ENCODE measurements at places on chromosomes 11 and 22.

- no peak for DNase-seq
These were observed 3.3 kb downstream of the PCF11 start for GRCh38 chr11:83159902-83160865.

- no peak for DNase-seq
These were observed 261.1 kb downstream of the BUD13 start for GRCh38 chr11:116511684-116512083.

DNA sequence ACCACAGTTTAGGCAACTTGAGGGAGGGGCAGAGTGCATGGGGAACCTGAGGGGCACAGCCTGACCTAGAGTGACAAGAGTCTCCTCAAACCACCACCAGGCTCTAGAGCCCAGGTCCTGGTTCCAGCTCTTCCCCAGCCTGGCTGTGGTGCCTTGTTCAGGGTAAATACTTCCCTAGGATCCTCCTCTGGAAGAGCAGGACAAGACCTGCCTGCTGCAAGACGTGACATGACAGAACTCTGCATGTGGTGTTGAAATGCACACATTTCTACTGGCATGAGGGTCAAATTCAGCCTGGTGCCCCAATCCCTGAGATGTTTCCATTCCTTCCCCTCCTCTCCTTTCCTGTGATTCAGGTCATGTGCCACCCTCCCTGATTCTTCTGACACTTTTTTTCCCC, 3.3 kb downstream of the SEC14L2 start:
- DNase-seq = no peak

- DNase-seq = no peak
These were observed 367.6 kb downstream of the SOX6 start for GRCh38 chr11:15988693-15989231.

GRCh38 chr11:75589933-75590332, 27.9 kb downstream of the SERPINH1 start:
- DNase-seq = no peak

DNA sequence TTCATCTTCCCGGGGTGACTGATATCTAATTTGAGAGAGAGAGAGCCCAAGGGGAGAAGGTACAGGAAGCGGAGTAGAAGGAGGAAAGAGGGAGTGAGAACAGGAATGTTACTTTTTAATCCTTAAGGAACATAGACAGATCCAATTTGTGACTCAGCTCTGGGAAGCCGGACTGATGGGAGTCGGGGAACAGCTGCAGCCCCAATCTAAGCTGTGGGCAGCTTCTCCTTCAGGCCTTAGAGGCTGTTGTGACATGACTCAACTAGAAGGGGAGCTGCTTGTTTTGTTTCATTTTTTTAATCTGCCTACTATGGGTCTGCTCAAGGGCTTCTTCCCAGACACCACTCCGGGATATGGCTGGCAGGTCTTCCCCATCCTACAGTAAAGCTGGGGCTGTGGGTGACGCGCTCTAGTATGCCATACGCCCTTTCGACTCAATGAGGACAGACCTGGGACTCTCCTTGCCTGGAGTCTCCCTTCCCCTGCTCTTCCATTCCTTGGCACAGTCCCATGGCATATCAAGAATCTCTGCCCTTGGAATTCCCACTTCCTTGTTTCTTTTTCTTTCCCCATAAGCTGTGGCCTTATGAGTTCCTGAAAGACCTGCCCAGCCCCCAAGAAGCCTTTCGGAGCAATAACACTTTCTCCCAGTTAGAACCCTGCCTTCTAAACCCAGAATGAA, 103.3 kb upstream of the AKIP1 start:
- DNase-seq = no peak

GRCh38 chr11:27470826-27471588, 1.6 kb downstream of the LGR4 start:
- DNase-seq = no peak

GRCh38 chr11:69252490-69252837, 41.5 kb upstream of the MYEOV start:
- DNase-seq = no peak

DNA sequence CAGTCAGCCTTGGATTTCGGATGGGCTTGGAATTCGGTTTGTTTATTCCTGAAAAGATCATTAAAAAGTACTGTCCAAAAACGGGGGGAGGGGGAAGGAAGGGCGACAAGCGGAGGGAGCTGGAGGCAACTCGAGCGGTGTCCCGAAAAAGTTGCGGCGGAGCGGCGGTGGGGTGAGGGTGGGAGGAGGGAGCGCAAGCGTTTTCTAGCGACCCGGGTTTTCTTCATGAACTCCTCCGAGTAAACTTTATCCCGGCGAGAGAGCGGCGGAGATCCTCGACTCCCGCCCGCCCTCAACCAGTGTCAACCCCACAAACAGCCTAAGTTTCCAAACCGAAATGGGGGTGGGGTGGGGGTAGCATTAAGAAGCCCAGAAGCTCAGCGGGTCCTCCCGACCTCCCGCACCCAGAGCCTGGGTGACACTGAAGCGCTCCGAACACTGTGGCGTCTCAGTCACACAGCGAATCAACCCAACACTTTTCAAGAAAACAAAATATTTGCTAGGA, 133.0 kb upstream of the C11orf58 start:
- no peak for DNase-seq

DNA sequence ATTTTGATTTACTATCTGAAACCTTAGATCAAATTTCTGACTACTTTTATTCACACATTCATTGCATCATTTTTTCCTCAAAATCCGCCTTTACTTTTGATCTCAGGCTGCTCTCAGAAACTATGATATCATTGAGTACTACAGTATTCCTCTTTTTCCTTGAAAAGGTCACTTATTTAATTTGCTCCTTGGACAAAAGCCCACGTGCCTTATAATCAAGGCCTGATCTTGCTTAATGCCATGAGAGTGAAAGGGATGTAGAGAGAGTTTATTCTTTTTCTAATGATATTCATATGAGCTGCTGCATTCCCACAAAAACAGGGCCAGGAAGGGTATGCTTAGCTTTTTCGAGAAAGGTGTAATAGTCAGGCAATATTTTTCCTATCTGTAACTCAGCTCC, 327.0 kb downstream of the ETS1 start:
- no peak for DNase-seq

DNA sequence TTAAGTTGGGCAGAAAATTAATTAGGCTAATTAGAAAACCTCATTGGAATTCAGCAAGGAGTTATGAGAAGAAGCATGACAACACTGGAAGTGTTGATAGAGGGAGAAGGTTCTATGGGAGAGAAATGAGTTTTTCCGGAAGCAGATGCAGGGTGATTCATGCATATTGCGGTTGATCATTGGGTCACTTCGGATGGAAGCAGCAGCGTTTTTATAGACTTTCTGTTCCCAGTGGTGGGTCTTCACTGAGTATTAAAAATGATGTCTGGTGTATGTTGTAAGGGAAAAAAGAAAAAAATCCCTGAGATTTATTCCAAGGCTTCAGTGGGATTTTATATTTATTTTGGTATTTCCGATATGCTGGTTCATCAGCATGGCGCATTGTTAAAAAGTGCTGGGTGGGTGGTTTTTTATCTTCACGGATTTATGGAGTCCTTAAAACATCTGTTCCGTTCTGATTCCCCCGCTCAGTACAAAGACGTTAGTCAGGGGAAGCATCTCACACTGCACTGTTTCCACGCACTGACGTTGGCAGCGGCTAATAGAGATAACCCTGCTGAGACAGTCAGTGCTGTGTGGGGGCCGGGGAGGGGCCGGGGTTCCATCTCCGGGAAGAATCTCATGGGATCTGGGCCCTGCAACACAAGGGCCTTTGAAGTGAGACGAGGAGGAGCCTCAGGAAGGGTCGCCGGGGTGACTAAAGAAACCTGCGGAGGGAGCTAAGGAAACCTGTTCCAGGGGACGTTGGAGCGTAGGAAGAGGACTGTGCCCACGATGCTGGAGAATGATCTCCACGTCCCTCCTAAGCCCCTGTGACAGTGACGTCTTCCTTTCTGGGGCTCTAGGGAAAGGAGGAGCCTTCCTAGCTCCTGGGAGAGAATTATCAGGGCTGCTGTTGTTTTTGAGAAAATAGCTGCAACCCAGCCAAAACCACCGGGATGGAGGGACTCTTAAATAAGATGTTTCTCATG, 390.0 kb downstream of the NTM start:
- no peak for DNase-seq

DNA sequence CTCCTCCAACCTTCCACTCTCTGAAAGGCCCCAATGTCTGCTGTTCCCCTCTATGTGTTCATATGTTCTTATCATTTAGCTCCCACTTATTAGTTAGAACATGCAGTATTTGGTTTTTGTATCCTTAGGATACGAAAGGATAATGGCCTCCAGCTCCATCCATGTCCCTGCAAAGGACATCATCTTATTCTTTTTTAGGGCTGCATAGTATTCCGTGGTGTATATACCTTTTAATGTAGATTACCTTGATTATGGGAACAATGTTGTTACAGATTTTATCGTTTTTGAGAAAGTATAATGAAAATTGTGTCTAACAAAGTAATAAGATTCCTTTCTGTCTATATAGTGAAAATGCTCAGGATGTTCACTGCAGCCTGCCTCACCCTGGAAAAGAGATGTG, 16.0 kb upstream of the CAVIN3 start:
- DNase-seq = no peak

- DNase-seq = no peak
These were observed 61.9 kb upstream of the CSNK2A3 start for GRCh38 chr11:11414996-11415395.

- DNase-seq = no peak
These were observed 387.0 kb downstream of the CTTN start for GRCh38 chr11:70785372-70785771.

- DNase-seq = no peak
These were observed 13.4 kb upstream of the GCAT start for GRCh38 chr22:37794376-37794775.

DNA sequence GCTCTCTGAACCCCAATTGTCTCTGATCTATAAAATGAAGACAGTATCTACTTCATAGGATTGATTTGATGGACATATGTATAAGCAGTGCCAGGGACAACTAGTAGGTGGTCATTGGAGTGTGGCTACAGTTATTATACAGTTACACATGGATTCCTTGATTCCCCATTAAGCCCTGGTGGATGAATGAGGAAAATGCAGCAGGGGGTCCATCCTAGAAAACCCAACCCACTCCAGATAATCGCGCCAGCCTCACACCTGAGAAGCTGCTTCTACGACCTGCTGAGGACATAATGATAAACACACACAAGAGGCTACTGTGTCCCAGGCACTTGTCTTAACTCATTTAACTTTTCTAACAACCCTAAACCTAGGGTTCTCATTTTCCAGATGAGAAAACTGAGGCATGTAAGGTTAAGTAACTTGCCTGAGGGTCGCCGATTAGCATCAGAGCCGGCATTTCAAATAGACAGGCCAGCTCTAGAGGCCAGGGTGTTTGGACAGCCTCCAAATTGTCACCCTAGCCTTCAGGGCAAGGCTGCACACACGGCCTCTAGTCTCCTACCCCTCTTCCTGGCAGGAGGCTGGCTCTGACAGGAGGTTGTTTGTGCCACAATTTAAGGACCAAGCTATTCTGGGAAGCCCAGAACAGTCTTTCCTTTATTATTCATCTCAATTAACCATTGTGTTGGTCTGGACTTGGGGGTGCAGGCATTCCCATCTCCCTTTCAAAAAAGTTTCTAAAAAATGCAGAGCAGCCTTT, 3.8 kb upstream of the C11orf91 start:
- no peak for DNase-seq

DNA sequence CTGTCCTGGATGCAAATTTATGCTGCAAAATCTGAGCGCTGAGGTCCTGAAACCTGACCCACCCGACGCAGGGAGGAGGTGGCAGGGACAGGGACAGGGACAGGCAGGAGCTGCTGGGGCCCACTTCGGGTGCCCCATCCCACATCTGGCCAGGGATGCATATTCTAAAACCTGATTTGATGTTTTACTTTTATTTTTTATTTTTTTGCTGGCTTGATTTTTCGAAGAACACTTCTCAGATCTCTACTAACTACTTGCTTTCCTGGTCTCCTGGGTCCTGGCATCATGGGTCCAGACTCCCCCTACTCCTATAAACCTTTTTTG, 652 bp upstream of the PVALB start:
- DNase-seq = no peak

- DNase-seq = no peak
These were observed 802 bp downstream of the KBTBD3 start for GRCh38 chr11:106076171-106076918.

DNA sequence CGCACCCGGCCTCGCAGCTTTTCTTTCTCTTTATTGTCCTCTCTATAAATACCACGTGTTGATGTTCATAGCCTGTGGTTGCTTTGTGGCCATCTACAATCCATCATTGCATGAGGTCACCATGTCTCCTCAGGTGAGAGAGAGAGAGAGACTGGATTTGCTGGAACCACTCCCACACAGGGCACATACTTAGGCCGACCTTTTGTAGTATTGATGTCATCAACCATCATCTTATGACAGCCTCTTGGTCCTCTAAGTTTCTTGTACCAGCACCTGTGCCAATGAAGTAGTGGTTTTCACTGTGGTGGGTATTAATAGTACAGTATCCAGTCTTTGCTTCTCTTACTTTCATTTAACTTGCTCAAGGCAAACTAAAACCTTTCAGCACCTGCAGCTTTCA, 22.8 kb upstream of the P2RY6 start:
- DNase-seq = no peak

GRCh38 chr11:64231546-64231945, 1.2 kb downstream of the DNAJC4 start:
- DNase-seq = no peak

DNA sequence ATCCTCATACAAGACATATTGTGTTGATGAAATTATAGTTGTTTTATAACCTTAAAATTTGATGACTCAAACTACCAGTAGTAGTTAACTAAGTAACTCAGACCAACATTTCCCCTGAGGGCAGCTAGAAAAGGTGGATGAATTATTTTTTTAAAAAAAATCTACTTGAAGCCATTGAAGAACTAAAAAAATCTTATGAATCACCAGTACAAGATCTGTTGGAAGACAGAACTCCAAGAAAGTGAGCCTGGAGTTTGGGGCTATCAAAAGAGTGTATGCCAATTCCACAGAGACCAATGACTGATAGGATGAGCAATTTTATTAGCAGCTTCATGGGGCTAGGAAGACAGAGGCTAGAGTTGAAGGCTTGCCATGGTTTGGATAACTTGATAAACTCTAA, 72.4 kb downstream of the CYP2R1 start:
- DNase-seq = no peak

DNA sequence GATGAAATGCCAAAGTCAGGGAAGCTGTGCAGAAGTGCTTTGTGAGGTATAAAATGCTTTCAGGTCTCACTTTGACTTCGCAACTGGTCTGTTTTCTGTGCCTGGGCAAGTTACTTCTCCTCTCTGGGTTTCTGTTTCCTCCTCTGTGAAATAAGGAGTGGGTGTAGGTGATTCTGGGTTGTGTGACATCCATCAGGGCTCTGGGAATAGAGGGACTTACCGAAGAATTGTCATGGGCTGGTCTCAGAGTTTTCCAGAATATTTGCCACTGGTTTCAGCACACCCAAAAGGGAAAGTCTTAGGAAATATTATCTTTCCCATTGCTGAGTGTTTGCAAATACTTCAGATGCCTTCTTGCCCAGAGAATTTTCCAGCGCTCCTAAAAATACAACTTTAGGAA, 118.4 kb downstream of the KIAA1671 start:
- no peak for DNase-seq

- DNase-seq = no peak
These were observed 205.4 kb downstream of the FAM76B start for GRCh38 chr11:95584180-95584579.

All from stimulated activated CD8-positive, alpha-beta memory T cell treated with anti-CD3 and anti-CD28 coated beads, Interleukin-4, amount 100 ng/mL, for 1 hour (primary cell).